ENCODE measurements at places on chromosomes 2 and 18. TPM values are rescaled to one million over a fixed set of nuclear protein-coding genes. Genes with fewer than 3 reads are reported as not detected.

GRCh38 chr2:189302274-189302948 is 122.8 kb upstream of the COL5A2 start:
- H3K36me3 ChIP-seq = no peaks in the 10 kb centered on the region
- no peak overlapping the region for H3K4me3 ChIP-seq
- H3K27me3 ChIP-seq = no peaks in the 10 kb centered on the region
- DNase-seq = no peak

GRCh38 chr2:96340493-96341414 is 5.2 kb downstream of the NCAPH start:
- no peak for DNase-seq
- no peaks in the 10 kb centered on the region for H3K36me3 ChIP-seq
- peaks cover 4% of the 10 kb centered on the region for H3K4me1 ChIP-seq

GRCh38 chr2:120619579-120619978 is 116.1 kb upstream of the GLI2 start:
- no peak overlapping the region for H3K4me3 ChIP-seq
- no peaks in the 10 kb centered on the region for H3K36me3 ChIP-seq
- no peak overlapping the region for H3K27ac ChIP-seq
- no peak for DNase-seq
- H3K4me1 ChIP-seq = peaks cover 4% of the 10 kb centered on the region

GRCh38 chr18:36392164-36392978 is 94.9 kb downstream of the FHOD3 start:
- no peak overlapping the region for H3K4me3 ChIP-seq
- H3K4me1 ChIP-seq = peaks cover 65% of the 10 kb centered on the region
- no peaks in the 10 kb centered on the region for H3K36me3 ChIP-seq
- H3K27ac ChIP-seq = peak overlapping the region; percentile 93

DNA sequence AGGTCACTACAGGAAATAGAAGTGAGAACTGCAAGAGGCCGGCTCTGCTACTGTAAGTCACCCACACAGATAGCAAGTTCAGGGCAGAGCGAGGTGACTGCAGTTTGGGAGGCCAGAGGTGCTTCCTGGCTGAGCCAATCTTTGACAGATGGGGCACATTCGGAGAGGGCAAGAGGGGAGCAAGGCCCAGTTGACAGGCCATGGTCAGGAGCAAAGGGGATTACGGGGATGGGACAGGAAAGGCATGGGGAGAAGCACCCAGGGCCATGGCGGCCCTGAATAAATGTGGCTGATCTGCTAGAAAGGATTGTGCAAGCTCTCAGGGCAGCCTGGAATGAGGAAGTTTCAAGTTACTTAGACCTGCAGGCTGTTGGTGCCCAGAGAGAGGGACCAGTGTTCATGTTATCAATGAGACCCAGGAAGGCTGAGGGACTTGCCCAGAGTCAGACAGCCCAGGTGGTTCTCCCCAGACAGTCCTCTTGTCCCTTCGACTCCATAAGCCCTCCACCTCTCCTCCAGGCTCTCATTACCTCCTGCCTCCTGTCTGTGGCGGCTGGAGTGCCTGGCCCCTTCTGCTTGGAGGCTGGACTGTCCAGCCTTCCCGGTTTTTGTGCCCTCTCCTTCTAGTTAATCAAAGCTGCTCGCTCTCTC is 123.3 kb downstream of the CTIF start:
- no peak for DNase-seq
- no peak overlapping the region for H3K27ac ChIP-seq
- H3K4me1 ChIP-seq = peaks cover 6% of the 10 kb centered on the region
- no peaks in the 10 kb centered on the region for H3K27me3 ChIP-seq
- no peaks in the 10 kb centered on the region for H3K36me3 ChIP-seq

DNA sequence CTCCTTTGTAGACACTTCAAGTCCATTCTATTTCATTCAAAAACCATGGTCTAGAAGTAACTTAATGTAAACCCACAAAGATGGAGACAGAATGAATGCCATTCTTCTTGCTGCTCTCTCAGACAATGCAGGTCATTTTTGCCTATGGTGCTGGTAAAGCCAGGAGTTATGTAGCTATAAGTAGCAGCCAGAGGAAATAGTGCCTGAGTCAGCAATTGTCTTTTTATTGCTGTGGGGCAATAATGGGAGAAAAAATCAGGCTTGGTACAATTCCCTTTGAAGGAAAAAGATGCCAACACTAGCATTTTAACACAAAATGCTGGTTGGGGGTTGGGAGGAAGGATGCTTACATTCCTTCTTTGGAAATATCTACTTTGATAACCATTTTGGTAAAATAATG is 43.5 kb downstream of the SCN1A start:
- H3K27ac ChIP-seq = no peak overlapping the region
- no peak overlapping the region for H3K4me3 ChIP-seq
- H3K36me3 ChIP-seq = no peaks in the 10 kb centered on the region

GRCh38 chr2:18403921-18404522 is 156.4 kb downstream of the RDH14 start:
- H3K4me1 ChIP-seq = no peaks in the 10 kb centered on the region
- no peaks in the 10 kb centered on the region for H3K27me3 ChIP-seq
- no peaks in the 10 kb centered on the region for H3K36me3 ChIP-seq
- DNase-seq = no peak
- no peak overlapping the region for H3K27ac ChIP-seq
- no peak overlapping the region for H3K4me3 ChIP-seq

GRCh38 chr18:48944634-48945033 is 6.1 kb downstream of the SMAD7 start:
- no peaks in the 10 kb centered on the region for H3K36me3 ChIP-seq
- no peak for DNase-seq
- no peak overlapping the region for H3K4me3 ChIP-seq
- no peaks in the 10 kb centered on the region for H3K27me3 ChIP-seq

DNA sequence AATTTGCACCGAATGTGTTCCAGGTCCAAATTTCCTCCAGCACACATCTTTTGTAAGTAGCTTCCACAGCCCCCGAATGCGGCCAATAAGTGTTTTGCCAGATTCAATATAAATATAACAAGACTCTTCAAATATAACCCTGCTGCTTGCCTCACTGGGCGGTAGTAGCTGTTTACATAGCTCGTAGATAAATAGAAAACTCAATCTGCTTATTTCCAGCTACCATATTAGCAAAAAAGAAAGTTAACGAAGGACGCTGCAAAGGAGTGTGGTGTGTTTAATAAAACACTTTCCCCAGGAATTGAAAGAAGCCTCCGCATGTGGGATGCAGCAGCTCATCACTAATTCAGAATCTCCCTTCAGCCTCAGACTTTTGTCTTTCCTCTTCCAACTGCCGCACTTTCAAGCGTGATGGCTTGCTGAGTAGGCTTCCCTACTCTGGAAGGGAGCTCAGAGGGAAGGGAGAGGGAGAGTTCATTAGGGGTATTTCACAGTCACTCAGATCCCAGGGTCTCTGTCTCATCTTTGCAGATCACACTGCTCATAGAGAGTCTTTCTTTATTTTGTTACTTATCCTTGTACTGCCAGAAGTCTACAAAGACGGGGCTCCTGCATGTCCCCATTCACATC is 367.0 kb downstream of the RND3 start:
- no peaks in the 10 kb centered on the region for H3K27me3 ChIP-seq
- H3K36me3 ChIP-seq = no peaks in the 10 kb centered on the region
- H3K4me3 ChIP-seq = no peak overlapping the region
- no peaks in the 10 kb centered on the region for H3K4me1 ChIP-seq
- H3K27ac ChIP-seq = no peak overlapping the region

DNA sequence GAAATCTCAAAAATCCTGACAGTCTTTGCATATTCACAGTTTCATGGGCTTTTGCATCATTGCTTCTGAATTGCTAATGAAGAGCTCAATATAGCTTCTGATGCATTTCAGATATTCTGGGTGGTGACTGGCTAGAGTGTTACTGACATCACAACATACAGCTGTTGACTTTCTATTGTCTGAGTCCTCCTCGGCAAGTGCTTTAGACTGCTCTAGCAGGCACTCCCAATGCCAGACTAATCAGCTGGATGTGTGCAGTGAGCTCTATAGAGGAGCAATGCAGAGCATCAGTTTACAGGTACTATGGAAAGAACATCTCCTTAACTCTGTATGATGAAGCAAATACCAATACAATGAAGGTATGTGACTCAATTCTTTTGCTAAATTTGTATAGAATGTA is 54.9 kb downstream of the R3HDM1 start:
- no peak overlapping the region for H3K27ac ChIP-seq
- peaks cover 29% of the 10 kb centered on the region for H3K4me1 ChIP-seq
- H3K27me3 ChIP-seq = no peaks in the 10 kb centered on the region
- H3K36me3 ChIP-seq = no peaks in the 10 kb centered on the region

- H3K36me3 ChIP-seq = no peaks in the 10 kb centered on the region
- no peak overlapping the region for H3K4me3 ChIP-seq
- DNase-seq = no peak
- H3K27me3 ChIP-seq = no peaks in the 10 kb centered on the region
Observed at GRCh38 chr2:26537069-26537825, 59.3 kb upstream of the OTOF start.

DNA sequence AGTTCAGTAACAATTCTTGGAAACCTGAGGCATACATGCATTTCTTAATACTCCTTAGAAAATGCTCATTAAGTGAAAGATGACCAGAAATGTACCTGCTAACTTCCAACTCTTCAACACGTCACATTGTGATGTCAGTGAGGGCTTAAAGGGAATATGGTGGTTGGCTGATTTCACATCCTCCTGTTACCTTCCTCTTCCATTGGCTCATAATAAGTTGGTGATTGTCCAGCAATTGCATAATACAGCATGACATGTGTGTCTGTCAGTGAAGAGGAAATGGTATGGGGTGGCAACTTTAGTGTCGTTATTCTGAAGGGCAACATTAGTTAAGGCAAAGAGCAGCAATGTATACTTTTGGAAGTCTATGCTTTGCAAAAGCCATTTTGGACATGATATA is 26.0 kb downstream of the PLEK start:
- H3K27me3 ChIP-seq = no peaks in the 10 kb centered on the region
- H3K27ac ChIP-seq = no peak overlapping the region
- no peak for DNase-seq
- H3K4me3 ChIP-seq = no peak overlapping the region
- H3K36me3 ChIP-seq = no peaks in the 10 kb centered on the region

GRCh38 chr2:38474715-38475566 is 97.9 kb upstream of the ATL2 start:
- H3K4me1 ChIP-seq = peaks cover 22% of the 10 kb centered on the region
- no peak overlapping the region for H3K4me3 ChIP-seq
- DNase-seq = no peak
- H3K27me3 ChIP-seq = no peaks in the 10 kb centered on the region
- H3K36me3 ChIP-seq = no peaks in the 10 kb centered on the region
- peak overlapping the region; percentile 48 for H3K27ac ChIP-seq

GRCh38 chr2:88885275-88885674 is 193.8 kb downstream of the RPIA start:
- H3K4me3 ChIP-seq = no peak overlapping the region
- DNase-seq = no peak
- no peaks in the 10 kb centered on the region for H3K4me1 ChIP-seq
- no peak overlapping the region for H3K27ac ChIP-seq

DNA sequence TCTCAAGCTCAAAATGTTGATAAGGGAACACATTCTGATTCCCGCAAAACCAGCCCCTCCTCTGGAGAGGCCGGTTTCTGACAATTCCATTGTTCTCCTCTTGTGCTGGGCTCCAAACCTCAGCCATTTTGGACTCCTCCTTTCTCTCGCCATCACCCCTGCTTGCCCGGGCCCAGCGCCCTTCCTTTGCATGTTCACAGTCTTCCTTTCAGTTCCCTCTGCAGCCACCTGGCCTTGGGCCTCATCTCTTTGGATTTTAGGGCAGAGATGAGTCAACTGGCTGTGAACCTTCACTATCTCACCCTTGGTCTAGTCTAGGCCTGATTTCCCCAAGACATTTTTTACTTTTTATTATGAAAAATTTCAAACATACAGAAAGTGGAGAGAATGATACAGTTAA is 155.9 kb upstream of the MAP3K20 start:
- no peak for DNase-seq
- no peak overlapping the region for H3K27ac ChIP-seq
- no peaks in the 10 kb centered on the region for H3K27me3 ChIP-seq
- H3K4me3 ChIP-seq = no peak overlapping the region
- peaks cover 6% of the 10 kb centered on the region for H3K4me1 ChIP-seq
- H3K36me3 ChIP-seq = no peaks in the 10 kb centered on the region

- no peak for DNase-seq
- no peaks in the 10 kb centered on the region for H3K36me3 ChIP-seq
- H3K4me3 ChIP-seq = no peak overlapping the region
- H3K27ac ChIP-seq = no peak overlapping the region
- no peaks in the 10 kb centered on the region for H3K4me1 ChIP-seq
- no peaks in the 10 kb centered on the region for H3K27me3 ChIP-seq
Observed at GRCh38 chr2:70570041-70570661, 16.5 kb upstream of the TGFA start.

- H3K27me3 ChIP-seq = no peaks in the 10 kb centered on the region
- no peak overlapping the region for H3K27ac ChIP-seq
- no peak overlapping the region for H3K4me3 ChIP-seq
Observed at GRCh38 chr18:70132999-70133398, 72.5 kb downstream of the RTTN start.

UGT1A5 gene
- total RNA-seq = not detected

AGPS gene
- 23.1 TPM for total RNA-seq

GKN2 gene
- total RNA-seq = not detected

C2orf42 gene
- 8.2 TPM for total RNA-seq

SF3B6 gene
- 69.8 TPM for total RNA-seq

SCN2A gene
- not detected for total RNA-seq

EFEMP1 gene
- 30.1 TPM for total RNA-seq

RAB27B gene
- total RNA-seq = 0.05 TPM

UCN gene
- not detected for total RNA-seq

PDE1A gene
- 14.4 TPM for total RNA-seq

All from gastrocnemius medialis (tissue), 4 donors.